ENCODE measurements at places on chromosomes 13 and 19.
A peak's percentile ranks its signal among the peaks of the same experiment; 100 is the strongest.

- peak; percentile 2 for DNase-seq
Measured at GRCh38 chr19:40688309-40688708, 2.1 kb downstream of the NUMBL start.

GRCh38 chr13:66581675-66582074, 648.5 kb downstream of the PCDH9 start:
- DNase-seq: no peak

DNA sequence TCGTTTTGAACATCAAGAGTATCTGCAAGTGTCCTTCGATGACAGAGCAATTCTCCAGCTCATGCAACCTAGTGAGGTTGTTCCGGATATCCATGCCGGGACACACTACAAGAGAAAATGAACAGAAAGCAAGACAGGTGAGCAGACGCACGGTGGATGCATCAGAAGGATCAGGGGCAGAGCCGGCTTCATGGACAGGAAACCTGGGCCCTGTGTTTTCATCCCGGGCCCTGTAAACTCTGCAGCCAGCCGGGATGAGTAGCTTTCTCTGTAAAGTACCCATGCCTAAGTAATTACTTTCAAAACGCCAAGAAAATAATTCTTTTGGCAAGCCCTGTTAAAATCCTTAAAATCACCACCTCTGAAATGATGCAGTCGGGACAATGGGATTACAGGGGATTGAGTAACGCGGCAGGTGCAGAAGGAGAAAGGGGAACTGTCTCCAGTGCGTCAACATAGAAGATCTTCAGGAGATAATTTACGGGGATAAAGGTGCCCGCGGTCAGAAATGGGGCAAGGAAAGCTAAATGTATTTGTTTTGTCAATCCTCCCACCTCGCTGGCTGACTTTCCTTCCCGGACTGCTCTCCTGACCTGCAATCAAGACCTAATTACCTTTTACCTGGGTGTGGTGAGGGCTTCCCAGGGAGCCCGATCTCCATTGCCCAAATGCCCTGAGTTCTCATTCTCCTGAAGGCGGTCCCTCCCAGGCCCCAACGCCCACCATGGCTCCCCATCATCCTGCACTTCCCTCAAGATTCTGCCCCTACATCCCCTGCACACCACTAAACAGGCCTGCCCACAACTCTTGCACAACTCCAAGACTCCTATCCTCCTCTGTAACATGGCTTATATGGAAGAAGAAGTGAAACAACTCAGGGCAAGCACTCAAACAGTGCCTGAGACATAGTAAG, 26.2 kb downstream of the INSR start:
- no peak for DNase-seq

- DNase-seq: peak; percentile 71
Measured at GRCh38 chr13:110506859-110507566, 54.5 kb downstream of the RAB20 start.

- no peak for DNase-seq
Measured at GRCh38 chr13:53408306-53408705, 379.7 kb downstream of the OLFM4 start.

- no peak for DNase-seq
Measured at GRCh38 chr13:110993788-110994187, 78.9 kb upstream of the ANKRD10 start.
